ENCODE measurements at places on chromosomes 11 and 22. TPM values are rescaled to one million over a fixed set of nuclear protein-coding genes. Genes with fewer than 3 reads are reported as not detected.

DNA sequence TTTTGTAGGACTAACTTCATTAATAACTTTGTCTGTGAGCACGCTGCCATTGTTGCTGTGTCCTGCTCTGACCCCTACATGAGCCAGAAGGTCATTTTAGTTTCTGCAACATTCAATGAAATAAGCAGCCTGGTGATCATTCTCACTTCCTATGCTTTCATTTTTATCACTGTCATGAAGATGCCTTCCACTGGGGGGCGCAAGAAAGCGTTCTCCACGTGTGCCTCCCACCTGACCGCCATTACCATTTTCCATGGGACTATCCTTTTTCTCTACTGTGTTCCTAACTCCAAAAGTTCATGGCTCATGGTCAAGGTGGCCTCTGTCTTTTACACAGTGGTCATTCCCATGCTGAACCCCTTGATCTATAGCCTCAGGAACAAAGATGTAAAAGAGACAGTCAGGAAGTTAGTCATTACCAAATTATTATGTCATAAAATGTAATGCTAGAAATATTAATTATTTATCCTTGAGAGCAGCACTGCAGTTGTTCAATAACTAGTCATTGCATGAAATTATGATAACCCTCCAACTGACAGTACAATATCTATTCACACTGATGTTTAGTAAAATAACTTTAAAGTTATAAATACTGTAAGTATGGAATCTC is 46.4 kb upstream of the OR5D13 start:
- DNase-seq, result no peak

DNA sequence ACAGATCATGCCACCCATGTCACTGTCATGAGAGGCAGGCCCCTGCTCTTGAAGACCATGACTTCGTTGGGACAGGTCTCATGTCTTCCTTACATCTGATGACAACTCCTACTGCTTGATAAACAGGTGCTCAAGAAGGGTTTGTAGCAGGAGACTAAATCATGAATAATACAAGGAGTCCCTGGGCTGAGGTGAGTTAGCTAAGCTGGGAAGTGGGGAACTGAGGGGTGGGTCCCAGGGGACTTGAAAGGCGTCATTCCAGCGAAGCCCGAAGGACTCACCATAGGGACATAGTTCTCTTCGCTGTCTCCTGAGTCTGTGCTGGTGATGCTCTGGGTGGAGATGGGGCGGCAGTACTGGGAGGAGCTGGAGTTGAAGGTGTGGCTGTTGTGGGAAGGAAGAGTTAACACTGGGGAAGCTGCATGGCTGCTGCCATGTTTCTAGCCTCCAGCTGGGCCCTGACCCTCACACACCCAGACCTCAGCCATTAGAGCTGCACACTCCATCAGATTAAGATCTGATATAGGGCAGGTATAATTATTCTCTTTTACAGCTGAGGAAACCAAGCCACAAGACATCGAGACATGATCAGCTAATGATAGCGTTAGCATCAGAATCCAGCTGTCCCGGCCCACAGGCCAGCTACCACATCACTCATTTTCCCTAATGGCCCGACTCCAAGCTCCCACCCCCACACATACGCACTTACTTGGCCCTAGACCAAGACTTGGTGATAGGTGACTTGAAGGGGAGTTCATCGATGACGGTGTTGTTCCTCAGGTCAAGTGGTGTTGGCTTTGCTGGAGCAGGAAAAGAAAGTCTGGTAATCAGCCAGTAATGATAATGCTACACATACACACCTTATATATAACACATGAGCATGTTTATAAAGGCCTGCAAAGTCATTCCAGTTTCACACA is 32.9 kb downstream of the USP35 start:
- DNase-seq, result no peak

GRCh38 chr11:12079726-12080556 is 30.4 kb upstream of the MICAL2 start:
- DNase-seq, result peak; percentile 93

DNA sequence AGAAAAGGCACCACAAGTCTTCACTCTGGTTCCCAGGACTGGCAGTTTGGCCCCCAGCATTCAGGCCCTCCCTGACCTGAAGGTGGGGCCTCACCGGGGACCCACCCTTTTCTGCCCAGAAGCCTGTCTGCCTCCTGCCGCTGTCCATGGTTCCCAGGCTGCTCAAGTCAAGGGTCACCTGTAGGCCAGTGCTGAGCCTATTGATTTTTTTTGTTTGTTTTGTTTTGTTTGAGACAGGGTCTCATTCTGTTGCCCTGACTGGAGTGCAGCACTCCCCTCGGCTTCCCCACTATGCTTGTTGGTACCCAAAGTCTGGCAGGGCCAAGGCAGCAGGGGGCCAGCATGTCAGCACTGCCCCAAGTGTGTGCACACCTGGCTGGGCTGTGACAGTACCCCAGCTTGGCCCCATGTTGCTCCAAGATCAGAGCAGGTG is 11.0 kb upstream of the MED17 start:
- no peak for DNase-seq

GRCh38 chr11:44725016-44725685 is 1.6 kb upstream of the TSPAN18 start:
- DNase-seq, result peak; percentile 29

DNA sequence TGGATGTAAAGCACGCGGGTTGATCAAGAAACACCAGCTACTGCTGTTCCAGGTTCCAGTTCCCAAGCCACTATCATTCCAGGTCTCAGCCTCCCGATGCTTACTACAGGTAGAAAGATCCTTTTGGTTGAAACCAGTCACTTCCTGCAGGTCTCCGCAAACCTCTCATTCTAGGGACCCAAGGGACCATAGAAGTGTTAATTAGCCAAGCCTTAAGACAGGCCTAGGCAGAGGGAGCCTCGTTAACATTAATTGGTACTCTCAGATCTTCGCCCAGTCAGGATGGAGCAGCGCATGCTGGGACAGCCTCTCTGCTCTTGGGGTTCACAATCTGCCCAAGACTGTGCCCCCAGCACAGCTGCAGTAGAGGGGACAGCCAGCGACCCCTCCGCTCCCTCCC is 11.2 kb upstream of the OAF start:
- no peak for DNase-seq

DNA sequence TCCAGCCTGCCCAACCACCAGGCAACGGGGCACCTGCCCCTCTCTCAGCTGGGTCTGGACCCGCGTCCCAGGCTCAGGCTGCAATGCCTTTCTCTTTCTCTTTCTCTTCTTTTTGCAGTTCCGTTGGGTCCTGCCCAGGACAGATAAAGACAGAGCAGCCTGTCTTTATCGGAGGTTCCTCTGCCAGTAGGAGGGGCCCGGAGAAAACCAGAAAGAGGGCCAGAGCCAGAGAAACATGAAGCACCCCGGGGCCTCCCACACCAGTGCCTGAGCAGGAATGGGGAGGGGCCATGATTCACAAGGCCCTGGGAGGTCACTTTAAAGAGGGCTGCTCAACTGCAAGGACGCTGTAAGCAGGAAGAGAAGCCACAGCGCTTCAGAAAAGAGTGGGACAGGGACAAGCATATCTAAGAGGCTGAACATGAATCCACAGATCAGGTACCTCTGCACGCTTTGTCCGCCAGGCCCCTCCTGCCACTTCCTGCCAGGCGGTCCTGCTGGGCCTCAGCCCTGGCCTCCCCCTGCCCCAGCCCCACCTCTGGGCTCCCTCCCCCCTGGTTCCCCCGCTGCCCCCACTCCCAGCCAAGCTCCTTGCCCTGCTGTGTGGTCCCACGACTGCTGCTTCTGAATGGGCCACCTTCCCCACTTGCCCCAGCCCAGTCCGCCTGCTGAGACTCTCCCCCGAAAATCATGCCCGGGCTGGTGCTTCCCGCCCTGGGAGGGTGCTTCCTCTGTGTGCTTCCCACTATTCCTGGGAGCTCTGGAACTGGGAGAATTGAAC is at the start of gene APOBEC3C:
Gene APOBEC3C, plus strand, starts transcription at position 316 of the 781 bp plus-strand sequence. Its CDS starts 106 bp downstream, at position 422.
- DNase-seq, result peak; percentile 21

ADM gene
- 137 TPM for total RNA-seq

RAB3IL1 gene
- 1.9 TPM for total RNA-seq

NRGN gene
- total RNA-seq, result 0.25 TPM

MMP13 gene
- total RNA-seq, result not detected
